ENCODE measurements at places on chromosomes 4 and X.

DNA sequence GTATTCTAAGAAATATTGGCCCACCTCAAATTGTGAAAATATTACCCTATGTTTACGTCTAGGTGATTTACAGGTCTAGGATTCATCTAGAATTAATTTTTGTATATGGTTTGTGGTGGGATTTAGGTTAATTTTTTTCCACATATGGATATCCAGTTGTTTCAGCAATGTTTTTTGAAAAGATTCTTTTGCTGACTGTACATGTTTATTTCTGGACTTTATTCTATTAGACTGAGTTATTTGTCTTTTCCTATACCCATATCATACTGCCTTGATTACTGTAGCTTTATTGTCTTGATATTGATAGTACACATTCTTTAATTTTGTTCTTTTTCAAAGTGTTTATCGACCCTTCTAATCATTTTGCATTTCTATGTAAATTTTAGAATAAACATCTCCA, 83.5 kb downstream of the PRKG2 start:
- DNase-seq: no peak

GRCh38 chrX:11566173-11566572, 99.5 kb downstream of the ARHGAP6 start:
- no peak for DNase-seq

DNA sequence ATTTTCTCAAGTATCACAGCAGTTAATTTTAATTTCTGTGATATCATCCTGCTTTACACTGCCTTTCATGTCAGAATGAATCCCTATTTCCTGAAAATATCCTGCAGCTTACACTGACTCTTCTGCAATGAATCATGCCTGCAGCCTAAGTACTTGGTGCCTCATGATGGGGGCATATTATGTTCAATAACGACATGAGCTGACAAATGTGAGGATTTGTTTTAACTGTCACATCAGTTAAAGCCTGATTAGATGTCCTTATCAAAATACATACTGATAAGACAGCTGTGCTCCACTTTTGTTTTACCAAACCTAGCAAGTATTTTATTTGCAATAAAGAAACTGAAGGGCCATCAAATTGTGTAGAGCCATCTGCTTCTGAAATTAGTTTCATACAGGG, 359.9 kb upstream of the AGA start:
- no peak for DNase-seq

GRCh38 chrX:127879585-127879984, 172.6 kb downstream of the ACTRT1 start:
- DNase-seq: peak; percentile 27

DNA sequence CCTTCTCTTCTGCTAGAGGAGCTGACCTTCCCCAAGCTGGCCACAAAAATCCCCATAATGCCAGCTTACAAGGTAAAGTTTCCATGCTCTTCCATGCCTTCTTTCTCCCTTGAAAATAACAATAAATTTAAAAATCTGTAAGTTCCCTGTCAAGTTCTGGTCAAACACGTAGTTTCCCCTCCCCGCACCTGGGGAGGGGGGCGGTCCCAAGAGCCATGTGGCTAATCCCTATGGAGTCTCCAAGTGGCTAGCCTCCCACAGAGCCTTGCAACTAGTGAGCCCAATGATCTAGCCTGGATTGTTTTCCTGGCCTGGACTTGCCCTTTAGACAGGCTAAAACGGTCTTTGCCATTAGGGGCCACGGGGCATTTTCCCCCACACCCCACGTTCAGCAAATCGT, 2.1 kb upstream of the NRK start:
- DNase-seq: no peak

- DNase-seq: no peak
Observed at GRCh38 chrX:68648960-68649359, 1.5 kb downstream of the STARD8 start.

- DNase-seq: peak; percentile 81
Observed at GRCh38 chr4:142264961-142265360, 581.1 kb downstream of the INPP4B start.

DNA sequence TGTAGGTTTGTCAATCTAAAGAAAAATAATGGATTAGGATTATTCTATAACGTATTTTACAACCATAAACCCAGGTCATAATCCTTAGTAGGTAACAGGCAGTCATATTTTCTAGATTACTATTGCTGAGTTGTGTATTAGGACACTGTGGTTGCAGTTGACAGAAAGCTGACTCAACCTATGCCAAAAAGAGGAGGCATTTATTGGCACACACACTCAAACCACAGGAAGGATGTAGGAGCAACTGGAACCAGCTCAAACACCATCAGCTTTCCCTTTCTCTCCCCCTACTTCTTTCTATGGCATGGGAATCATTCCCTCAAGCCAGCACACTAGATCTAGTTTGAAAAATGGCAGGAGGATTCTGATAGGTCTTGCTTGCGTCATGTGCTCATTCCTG, 136.4 kb upstream of the FAM9C start:
- peak; percentile 70 for DNase-seq

- no peak for DNase-seq
Observed at GRCh38 chr4:177116161-177116560, 193.5 kb upstream of the NEIL3 start.

DNA sequence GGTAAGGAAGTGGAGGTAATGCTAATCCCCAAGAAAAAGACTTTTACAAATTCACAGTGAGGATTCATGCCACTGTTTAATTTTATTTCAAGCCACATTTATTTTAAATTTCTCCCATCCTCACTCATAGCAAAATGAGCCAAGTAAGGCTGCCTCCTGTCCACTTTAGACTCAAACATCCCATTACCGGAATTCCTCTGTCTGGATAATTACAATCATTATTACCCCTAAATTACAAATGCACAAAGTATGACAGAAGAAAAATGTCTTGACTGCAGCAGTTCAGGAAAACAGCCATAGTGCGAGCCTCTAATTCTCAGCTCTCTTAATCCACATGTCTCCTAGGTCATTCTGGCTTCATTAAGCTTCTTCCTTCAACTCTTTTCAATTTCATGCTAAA, 57.0 kb downstream of the MAPK10 start:
- DNase-seq: no peak

- DNase-seq: no peak
Observed at GRCh38 chr4:74891037-74891436, 41.9 kb upstream of the PARM1 start.

DNA sequence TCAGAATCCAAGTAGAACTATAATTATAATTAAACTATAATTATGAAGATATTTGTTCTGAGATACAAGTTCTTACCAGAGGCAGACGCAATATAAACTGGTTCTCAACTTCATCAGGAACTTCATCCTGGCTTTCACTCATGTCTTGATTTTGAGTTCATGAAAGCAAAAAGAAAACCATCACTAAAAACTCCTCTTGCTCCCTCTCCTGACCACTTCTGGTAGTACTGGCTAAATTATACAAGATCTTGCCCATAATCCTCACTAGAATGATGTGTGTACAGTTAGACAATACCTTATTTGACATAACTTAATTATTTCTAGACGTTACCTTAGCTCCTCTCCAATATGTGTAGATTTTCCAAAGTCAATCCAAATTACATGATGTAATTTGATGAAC, 3.7 kb downstream of the TAF7L start:
- peak; percentile 69 for DNase-seq

DNA sequence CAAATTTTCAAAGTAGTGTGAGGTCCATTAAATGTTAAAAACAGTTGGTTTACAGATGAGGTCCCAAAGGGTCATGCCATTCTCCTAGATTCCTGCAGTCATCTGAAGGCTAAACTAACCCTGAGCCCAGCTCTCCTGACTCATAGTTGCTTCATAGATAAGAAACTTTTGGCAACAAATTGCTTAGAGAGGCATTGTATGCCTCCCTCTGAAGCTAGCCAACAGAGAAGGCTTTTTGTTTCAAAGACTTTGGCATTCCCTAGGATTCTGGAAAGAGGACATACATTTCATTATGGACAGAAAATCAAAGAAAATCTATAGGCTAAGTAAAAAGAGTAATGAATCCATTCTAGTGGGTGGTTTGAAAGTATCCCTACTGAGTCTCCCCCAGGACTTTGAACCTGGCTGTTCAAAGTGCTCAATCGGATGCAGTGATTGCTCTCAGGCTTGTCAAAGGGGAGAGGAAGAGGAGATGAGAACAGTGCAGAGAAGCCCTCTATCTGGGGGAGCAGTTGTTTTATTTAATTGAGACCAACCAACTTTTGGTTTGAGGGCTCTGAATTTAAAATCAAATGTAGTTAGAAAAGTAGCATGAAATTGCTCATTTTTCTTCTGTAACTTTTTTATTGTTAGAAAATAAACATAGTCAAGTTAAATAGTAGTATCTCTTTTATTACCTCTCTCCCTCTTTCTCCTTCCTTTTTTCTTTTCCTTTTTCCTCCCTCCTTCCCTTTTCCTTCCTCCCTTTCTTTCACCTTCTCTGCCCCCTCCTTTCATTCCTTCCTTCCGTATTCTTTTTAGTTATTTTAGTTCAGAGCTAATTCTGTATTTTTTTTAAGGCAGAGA, 72.3 kb upstream of the ZNF518B start:
- DNase-seq: peak; percentile 40

GRCh38 chr4:126144543-126145237, 829.9 kb downstream of the FAT4 start:
- no peak for DNase-seq

DNA sequence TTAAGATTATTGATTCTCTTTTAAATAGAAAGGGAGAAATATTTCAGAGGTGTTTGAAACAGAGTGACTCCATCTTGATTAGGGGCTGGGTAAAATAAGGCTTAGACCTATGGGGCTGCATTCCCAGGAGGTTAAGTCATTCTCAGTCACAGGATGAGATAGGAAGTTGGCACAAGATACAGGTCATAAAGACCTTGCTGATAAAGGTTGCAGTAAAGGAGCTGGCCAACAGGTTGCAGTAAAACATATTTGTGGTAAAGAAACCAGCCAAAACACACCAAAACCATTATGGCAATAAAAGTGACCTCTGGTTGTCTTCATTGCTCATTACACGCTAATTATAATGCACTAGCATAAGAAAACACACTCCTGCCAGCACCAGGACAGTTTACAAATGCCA, 165.0 kb downstream of the SPIN4 start:
- DNase-seq: no peak

- DNase-seq: peak; percentile 45
Observed at GRCh38 chr4:156101571-156101970, 147.9 kb upstream of the CTSO start.

GRCh38 chr4:159051245-159052071, 51.4 kb upstream of the RAPGEF2 start:
- DNase-seq: no peak

DNA sequence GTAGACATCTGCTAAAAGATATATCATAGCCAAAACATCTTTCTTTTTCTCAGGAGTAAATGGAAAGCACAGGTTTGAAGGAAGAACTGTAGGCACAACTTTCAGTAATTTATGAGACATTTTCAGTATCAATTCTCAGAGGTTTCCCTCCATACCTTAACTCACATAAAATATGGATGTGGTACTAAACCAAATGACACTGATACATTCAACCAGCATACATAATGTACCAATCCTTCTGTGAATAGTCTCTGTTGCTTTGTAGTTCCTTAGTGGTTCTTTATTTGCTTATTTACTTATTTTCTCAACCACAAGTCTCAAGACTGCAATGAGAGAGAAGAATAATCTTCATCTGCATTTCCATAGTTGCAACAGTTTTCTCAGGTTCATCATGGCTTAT, 96.1 kb downstream of the ARHGAP24 start:
- no peak for DNase-seq

GRCh38 chr4:995311-996026, 2.3 kb upstream of the SLC26A1 start:
- no peak for DNase-seq

DNA sequence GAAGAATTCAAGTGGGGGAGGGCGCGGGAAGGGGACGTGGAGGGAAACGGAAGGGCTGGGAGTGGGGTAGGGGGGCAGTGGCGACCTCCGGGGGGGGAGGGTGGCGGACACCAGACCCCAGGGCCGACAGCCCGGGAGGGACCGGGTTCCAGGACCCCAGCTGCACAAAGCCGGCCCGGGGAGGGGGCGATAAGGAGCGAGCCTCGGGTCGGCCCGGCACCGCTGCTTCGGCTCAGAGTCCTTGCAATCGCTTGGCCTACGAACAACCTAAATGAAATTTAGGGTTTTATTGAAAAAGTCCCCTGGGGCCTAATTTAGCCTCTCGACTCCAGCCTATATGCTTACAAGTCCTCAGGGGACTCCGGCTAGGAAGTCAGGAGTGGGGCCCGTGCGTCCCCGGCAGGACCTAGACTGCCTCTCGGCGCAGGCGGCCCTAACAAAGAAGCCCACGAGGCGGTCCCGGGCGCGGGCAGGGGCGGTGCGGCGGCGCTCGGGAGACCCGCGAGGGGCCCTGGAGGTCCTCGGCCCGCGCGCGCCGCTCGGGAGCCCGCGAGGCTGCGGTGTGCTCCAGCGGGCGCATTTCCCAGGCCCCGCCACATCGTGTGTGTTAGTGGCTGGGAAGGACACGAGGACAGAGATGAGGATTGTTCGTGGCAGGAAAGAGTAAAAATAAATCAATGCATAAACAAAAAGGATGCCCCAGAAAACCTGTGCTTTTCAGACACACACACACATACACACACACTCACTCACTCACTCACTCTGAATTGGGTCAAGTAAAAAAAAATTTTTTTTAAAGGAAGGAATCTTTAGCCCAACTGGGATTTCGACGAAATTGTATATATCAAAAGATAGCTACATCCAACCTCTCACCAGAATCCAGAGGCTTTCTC, 70.0 kb downstream of the MGST2 start:
- peak; percentile 14 for DNase-seq

DNA sequence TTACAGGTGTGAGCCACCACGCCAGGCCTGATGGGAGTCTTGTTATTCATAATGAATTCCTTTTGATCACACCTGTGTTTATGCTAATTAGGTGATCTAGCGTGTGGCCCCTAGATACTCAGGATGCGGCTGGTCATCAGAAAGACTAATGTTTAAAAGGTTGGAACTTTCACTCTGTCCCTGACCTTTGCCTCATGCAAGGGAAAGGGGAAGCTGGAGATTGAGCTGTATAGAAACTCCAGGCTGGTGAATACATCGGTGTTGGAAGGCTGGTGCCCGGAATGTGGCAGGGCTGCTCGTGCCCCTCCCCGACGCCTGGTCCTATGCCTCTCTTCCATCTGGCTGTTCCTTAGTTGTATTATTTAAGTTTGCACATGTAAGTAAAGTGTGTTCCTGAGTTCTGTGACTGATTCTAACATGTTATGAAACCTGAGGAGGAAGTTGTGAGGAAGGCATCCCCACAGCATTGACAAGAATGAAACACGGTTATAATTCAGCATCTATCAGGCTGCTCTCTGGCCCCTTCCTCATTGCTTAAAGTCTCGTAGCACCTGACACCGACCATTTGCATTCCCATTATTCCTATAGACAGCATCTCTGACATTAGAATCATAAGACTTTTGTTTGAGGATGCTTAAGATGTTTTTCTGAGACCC, 28.9 kb downstream of the CASP3 start:
- no peak for DNase-seq
